ENCODE measurements at places on chromosomes 4 and X.

DNA sequence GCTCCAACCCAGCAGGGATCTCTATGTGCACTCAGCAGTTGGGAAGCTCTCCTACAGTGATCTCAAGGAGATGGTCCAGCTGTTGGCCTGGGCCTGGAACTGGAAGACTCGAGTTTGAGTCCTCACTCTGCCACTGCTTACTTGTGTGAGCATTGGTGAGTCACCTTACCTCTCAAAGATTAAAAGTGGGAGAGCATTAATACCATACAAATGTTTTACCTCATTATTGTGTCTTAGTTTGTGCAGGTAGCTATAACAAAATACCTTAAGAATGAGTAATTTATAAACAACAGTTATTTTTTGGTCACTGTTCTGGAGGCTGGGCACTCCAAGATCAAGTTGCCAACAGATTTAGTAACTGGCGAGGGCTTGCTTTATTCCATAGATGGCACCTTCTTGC lies 21.4 kb upstream of the ZNF827 start:
- no peak for DNase-seq

- no peak for DNase-seq
Observed at GRCh38 chrX:141468940-141469339, 115.6 kb downstream of the SPANXA1 start.

- DNase-seq = no peak
Observed at GRCh38 chr4:30821859-30822612, 101.9 kb downstream of the PCDH7 start.

DNA sequence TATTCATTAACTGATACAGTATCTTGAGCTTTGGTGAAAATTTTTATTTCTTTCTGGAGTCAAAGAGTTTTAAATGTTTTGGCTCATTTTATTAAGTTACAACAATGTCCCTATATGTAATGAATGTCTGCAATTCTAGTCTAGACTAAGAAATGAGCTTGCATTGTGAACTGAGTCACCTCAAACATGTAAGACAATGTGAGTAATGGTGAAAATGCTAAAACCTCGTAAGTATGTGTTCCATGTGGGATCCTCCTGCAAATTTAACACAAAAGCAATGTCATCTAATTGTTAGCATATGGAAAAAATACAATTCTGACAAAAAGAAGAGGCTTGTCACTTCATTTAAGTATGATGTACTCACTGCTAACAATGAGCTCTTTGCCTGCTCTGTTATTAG lies 480.5 kb upstream of the FSTL5 start:
- no peak for DNase-seq

DNA sequence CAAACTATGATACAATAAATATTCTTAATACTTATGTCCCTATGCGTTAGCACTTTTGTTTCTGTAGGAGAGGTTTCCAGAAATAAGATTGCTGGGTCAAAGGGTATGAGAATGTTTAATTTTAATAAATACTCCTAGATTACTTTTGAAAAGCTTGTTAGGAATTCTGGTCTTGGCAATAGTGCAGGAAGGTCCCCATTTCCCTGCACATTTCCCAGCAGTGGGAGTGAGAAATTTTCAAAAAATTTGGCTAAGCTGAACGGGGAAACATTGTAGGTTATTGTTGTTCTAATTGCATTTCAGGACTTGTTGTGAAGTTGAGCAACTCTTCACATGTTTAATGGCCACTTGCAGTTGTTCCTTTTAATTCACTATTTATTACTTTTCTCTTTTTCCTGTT lies 27.1 kb downstream of the IGFBP7 start:
- DNase-seq = no peak

DNA sequence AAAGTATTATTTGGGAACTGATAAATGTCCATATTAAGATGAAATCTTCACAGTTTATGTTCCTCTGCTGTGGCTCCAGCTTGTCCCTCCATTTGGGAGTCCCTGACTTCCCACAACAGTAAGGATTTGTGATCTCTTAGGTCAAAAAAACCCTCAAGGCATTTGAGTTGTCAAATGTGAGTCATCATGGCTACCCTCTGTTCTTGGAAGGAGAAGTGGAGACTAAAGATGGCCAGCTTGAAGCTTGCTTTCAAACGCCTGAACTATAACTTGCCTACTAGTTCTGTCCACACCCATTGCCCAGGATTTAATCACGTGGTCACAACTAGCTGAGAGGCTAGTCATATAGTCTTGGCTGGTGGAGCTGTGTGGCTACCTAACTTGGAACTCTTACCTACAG lies 107.8 kb downstream of the CCNG2 start:
- no peak for DNase-seq

GRCh38 chr4:83582289-83582785 lies 46.4 kb downstream of the GPAT3 start:
- DNase-seq = no peak

DNA sequence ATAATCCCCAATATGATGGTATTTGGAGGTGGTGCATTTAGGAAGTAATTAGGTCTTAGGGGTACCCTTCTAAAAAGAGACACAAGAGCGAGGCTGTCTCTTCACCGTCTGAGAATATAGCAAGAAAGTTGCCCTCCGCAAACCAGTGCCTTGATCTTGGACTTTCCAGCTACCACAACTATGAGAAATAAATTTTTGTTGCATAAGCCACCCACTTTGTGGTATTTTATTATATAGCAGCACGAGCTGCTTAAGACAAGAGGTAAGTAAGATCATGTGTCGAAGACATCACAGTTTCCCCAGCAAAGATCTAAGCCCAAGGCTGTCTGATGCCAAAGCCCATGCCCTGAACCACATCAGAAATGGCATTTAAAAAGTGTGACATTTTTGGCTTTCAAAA lies 9.6 kb upstream of the EXOSC9 start:
- DNase-seq = no peak

DNA sequence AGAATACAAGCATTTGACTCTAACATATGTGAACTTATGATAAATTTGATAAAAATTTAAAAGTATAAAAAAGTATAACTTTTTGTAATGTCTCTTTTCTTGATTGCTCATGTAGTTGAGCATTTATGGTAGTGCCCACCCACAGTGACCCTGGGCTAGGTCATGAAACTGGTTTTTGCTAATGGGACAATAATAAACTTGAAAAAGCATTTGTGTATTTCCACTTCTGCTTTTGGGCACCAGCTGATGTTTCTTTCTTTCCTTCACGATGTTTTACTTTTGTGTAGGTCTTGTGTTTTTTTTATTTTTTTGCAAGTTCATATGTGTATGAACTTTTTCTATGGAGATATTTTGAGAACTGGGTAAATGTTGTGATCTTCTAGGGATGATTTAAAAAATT lies 313.1 kb downstream of the CBLL2 start:
- no peak for DNase-seq

DNA sequence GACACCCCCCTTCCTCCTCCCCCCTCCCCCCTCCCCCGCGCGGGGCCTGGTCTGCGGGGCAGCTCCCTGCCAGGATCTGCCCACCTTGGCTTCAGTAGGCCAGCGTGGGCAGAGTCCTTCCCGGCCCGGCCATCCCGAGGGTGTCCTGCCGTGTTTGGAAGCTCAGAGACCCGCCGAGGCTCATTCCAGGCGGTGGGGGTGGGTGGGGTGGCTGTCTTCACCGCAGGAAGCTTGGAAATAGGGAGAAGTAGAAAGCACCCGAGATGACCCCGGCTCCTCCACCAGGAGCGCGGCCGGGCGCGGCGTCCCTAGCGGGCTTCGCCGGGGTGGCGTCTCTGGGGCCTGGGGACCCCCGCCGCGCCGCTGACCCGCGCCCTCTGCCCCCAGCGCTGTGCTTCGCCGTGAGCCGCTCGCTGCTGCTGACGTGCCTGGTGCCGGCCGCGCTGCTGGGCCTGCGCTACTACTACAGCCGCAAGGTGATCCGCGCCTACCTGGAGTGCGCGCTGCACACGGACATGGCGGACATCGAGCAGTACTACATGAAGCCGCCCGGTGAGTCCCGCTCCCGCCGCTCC lies 1.6 kb downstream of the NAT8L start:
- no peak for DNase-seq

GRCh38 chr4:79043138-79043537 lies 103.9 kb upstream of the PAQR3 start:
- DNase-seq = no peak

GRCh38 chr4:8218371-8219031 lies 19.4 kb downstream of the SH3TC1 start:
- no peak for DNase-seq
